ENCODE measurements at places on chromosomes 16 and 17.
A peak's percentile ranks its signal among the peaks of the same experiment; 100 is the strongest.

DNA sequence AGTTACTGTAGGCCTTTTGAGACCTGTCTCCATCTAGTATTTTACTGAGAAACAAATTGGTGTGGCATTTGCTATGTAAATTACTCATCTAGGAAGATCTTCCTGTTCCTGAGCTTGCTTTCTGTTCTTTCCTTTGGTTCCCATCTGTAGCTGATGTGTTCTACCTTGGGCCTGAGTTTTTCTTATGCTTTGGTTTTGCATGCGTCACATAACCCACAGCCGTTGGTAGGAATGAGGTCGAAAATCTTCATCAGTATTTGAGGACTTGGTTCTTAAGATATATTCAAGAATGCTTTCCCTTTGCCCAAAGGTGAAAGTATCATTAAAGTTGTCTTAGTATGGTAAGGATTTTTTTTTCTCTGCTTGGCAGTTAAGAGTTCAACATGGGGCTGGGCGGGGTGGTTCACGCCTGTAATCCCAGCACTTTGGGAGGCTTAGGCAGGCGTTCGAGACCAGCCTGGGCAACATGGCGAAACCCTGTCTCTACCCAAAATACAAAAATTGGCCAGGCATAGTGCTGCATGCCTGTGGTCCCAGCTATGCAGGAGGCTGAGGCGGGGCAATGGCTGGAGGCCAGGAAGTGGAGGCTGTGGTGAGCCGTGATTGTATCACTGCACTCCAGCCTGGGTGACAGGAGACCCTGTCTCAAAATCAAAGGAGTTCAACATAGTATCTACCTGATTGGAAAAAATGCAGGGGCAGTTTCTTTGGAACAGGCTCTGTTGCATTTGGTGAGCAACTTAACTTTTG, 28.8 kb downstream of the IST1 start:
- DNase-seq, result no peak

GRCh38 chr16:79997257-79997656, 396.7 kb upstream of the MAF start:
- peak; percentile 20 for DNase-seq

- no peak for DNase-seq
Observed at GRCh38 chr16:66661210-66661560, 35.4 kb downstream of the CMTM4 start.

DNA sequence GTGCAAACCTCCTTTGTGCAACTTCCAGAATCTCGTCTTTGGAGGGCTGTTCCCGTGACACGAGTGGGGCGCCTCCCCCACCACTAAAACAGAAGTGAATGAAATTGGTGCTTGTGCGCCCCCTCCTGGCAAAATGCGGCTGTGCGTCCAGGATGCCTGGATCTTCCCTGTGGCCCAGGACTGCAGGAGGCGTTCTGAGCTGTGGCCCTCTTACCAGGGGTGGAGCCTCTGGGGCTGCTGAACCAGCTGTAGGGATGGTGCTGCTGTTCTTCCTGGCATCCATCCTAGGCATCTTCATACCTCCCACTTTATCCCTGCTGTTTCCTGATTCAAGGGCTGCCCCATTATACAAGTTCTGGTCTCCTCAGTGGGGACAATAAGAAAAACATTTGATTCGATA, 18.5 kb upstream of the NAGLU start:
- peak; percentile 82 for DNase-seq

- no peak for DNase-seq
Observed at GRCh38 chr16:12584488-12585233, 219.0 kb downstream of the CPPED1 start.

GRCh38 chr17:17963066-17963465, 9.1 kb downstream of the TOM1L2 start:
- no peak for DNase-seq

DNA sequence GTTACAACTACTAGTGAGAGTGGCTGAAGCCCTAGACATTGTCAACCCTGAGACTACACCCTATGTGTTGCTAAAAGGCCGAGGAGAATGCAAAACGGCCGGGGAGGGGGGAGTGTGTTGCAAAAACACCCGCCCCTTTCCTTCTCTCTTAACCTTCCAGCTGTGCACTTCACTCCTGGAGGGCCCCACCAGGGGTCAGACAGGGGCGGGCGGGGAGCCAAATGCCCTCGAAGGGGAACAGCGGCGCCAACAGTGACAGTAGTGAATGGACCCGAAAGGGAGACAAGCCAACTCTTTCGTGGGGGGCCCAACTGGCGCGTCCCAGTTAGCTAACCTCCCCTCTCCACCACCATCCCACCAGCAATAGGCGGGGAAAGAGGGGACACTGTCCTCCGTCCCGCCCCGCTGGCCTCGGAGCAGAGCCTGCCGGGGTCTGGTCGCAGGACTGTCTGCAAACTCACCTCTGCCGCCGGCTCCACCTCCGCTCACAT, 352 bp downstream of the MARF1 start:
- DNase-seq, result peak; percentile 77

DNA sequence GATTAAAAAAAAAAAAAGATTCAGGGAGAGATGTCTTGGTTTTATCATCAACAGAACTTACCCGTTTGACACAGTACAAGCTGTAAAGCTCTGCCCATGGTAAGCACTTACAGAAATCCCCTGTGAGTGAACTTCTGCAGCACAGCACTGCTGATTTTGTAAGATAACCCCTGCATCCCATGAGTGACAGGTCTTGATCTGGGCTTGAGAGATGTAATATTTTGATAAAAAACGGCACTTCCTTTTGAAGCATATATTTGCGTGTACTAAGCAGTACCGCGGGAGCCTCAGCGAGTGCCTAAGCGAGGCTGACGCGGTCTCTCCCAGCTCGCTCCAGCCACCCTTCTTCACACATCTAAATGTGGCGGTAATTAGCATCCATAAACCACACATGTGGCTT, 50.5 kb downstream of the IKZF3 start:
- DNase-seq, result peak; percentile 52

GRCh38 chr16:23026784-23027362, 122.4 kb downstream of the USP31 start:
- no peak for DNase-seq

GRCh38 chr16:61366006-61366405, 670.2 kb downstream of the CDH8 start:
- DNase-seq, result no peak

DNA sequence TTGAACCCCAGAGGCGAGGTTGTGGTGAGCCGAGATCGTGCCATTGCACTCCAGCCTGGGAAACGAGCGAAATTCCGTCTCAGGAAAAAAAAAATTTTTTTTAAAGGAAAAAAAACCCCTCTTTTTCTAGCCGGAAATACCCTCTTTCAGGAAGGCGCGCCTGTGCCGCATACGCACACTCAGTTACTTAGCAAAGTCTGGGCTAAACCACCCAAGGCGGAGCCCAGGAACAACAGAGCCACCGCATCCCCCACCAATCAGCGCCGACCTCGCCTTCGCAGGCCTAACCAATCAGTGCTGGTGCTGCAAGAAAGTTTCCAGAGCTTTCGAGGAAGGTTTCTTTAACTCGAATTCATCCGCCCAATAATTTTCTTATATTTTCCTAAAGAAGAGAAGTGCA, 510.4 kb downstream of the KCNJ18 start:
- no peak for DNase-seq

- no peak for DNase-seq
Observed at GRCh38 chr16:50021544-50021943, 3.5 kb upstream of the CNEP1R1 start.

DNA sequence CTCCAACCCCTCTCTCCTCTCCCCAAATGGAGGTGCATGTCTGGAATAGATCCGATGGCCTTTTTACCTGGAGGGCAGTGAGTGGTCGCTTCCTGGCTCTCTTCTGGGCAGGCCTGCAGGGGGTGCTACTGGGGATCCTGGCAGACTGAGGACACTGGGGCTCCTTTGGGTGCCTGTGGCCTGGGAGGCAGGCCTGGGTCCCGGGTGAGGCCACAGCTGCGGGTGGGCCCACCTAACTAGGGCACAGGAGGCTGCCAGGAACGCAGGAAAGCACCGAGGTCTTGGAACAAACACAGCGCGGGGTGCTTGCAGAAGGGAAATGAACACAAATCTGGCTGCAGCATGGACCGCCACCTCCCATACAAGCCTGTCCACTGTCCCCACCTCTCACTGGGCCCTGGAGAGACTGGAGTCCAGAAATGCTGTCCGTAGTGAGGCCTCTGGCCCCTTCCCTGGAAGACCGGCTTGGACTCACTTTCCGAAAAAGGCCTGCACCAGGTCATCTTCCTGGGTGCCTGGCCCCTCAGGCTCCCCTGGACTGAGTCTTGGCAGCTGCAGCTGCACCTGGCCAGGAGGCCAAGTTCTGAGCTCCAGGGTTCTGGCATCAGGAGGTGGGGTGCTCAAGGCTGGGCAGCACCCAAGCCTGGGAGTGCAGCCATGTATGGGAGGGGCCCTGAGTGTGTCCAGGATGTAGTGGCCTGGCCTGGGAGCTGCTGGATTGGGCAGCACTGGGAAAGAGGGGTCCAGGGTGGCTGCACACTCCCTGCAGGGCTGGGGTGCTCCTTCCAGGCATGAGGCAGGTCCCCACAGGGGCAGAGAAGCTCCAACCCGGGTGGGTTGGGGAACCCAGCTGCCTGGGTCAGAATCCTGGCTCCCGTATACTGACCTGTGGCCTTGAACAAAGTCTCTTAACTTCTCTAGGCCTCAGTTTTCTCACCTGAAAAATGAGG, 195.1 kb downstream of the IRF8 start:
- no peak for DNase-seq

GRCh38 chr17:40316571-40317344, 7.8 kb downstream of the RARA start:
- DNase-seq, result no peak

- peak; percentile 15 for DNase-seq
Observed at GRCh38 chr16:8622315-8622656, 788 bp downstream of the METTL22 start.

GRCh38 chr17:79997011-79997660, 38.5 kb downstream of the TBC1D16 start:
- DNase-seq, result peak; percentile 55

- DNase-seq, result no peak
Observed at GRCh38 chr16:49554681-49555080, 181.1 kb downstream of the C16orf78 start.

DNA sequence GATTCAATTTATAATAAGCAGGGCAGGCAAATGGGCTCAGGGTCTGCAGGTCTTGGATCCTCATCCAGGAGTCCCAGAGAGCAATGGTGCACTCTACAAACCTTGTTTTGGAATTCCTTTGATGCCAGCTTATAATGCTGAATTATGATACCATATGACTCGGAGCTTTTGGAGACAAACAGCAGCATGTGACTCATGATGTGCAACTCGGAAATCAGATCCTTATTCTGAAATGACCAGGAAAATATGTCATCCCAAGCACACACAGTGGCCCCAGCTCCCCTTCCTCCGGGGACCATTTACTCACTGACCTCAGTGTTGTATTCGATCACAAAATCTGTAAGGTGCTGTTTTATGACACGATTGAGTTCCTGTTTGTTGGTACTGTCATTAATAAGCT, 20.2 kb upstream of the UMOD start:
- no peak for DNase-seq

DNA sequence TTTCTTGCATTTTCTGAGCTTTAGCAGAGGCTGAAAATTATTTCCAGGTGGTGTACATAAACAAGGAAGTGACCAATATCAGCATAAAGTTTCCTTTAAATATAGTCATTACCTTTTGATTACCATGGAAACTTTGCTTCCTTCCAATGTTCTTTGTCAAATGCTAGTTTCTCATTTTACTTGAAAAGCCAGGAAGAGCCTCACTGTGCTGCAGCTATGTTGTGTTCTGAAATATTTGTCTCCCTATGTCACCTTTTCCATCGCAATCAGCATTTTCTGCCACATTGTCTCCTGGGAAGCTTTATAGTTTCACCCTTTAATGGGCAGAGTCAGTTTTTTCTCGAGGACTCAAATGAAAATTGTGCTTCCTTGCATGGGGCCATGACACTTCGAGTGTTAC, 496.0 kb downstream of the CDH8 start:
- no peak for DNase-seq

DNA sequence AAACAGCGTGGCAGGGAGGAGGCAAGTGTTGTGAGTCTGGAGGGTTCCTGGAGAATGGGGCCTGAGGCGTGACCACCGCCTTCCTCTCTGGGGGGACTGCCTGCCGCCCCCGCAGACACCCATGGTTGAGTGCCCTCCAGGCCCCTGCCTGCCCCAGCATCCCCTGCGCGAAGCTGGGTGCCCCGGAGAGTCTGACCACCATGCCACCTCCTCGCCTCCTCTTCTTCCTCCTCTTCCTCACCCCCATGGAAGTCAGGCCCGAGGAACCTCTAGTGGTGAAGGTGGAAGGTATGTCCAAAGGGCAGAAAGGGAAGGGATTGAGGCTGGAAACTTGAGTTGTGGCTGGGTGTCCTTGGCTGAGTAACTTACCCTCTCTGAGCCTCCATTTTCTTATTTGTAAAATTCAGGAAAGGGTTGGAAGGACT, at the start of gene CD19:
Gene CD19, plus strand, starts transcription at position 171 of the 425 bp plus-strand sequence. Its CDS starts 30 bp downstream, at position 201.
- no peak for DNase-seq

- DNase-seq, result no peak
Observed at GRCh38 chr17:60415146-60415545, 7.1 kb upstream of the CHCT1 start.

- DNase-seq, result no peak
Observed at GRCh38 chr16:64762211-64762610, 359.7 kb downstream of the CDH11 start.

Measured in natural killer cell (primary cell).